ENCODE measurements at places on chromosomes 1 and 21. TPM values are rescaled to one million over a fixed set of nuclear protein-coding genes. Genes with fewer than 3 reads are reported as not detected.

DNA sequence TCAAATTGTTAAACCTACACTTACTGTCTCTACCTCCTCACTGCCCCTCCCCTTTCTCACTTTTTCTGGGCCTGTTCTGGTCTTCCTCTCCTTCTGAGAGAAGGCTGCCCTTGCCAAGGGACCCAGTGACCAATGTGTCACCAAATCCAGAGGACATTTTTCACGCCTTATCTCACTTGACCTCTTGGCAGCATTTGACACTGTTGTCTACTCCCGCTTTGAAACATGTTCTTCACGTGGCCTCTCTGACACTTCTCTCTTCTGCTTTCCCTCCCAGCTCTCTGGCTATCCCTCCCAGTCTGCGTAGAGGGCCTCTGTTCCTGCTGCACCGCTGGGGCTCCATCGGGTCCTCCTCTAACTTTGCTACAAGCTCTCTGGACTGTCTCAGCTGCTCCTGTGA lies 25.3 kb downstream of the KCNQ4 start:
- DNase-seq = no peak

- DNase-seq = peak; percentile 89
Observed at GRCh38 chr1:109161858-109162606, 48.1 kb downstream of the ELAPOR1 start.

The NBPF6 gene
- total RNA-seq = not detected

The CELF3 gene
- not detected for total RNA-seq

GRCh38 chr1:162008799-162009198 lies 14.9 kb downstream of the OLFML2B start:
- no peak for DNase-seq

DNA sequence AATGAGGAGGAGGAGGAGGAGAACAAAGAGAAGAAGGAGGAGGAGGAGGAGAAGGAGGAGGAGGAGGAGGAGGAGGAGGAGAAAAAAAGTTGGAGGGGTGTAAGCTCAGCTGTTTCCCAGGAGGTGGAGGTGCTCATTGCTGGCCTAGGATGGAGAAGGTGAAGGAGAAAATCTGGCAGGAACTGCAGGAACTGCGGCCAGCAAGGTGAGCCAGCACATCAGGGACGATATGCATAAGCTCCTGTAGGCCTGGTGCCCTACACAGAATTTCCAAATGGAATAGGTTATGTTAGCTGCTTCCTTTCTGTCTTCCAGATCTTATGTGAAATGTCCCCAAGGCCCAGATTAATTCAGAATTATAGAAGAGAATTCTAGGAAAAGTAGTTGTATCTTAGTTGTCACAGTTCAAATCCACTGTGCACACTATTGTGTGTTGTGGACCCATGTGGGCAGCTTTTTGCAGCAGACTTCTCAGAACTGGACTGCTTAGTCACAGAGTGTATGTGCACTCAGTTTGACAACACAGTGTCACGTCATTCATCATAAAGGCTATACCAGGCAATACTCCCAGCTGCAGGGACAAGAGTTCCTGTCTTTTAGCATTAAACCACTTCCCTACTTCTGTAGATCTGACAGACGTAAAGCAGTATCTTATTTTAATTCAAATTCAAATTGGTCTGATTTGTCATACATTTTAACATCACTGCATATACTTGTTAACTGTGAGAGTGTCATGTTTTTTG lies 303.7 kb downstream of the HLX start:
- no peak for DNase-seq

DNA sequence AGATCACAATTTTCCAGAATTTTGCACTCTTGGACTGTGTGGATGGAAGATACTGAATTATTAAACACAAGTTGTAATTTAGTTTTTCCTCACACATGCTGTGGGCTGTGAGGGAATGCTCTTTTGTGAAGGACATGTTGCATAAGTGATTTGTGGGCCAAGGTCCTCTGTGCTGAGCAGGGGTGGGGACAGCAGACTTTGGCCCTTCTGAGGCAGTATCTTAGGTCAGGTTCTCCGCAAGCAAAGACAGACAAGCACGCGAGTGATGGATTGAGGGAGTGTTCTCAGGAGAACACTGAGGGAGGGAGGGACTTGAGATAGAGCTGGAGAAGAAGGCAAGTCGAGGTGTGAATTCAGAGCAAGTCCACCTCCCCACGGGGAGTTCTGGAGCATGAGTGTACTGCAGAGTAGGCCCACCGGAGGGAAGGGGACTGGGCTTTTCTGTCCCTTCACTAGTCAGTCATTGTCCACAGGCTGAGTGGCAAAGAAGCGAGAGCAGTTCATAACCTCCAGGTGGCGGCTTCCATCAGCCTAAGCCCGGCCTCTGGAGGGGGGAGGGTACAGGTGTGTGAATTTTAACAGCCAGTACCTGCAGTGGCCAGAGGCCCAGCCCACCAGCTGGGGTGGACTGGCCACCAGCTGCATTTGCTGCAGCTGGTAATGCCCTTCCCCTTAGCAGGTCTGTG lies 19.1 kb upstream of the CD101 start:
- no peak for DNase-seq

The LRRIQ3 gene
- 1.8 TPM for total RNA-seq

The C8A gene
- total RNA-seq = not detected

GRCh38 chr1:26164861-26165842 lies 3.6 kb downstream of the C1orf232 start:
- peak; percentile 23 for DNase-seq

DNA sequence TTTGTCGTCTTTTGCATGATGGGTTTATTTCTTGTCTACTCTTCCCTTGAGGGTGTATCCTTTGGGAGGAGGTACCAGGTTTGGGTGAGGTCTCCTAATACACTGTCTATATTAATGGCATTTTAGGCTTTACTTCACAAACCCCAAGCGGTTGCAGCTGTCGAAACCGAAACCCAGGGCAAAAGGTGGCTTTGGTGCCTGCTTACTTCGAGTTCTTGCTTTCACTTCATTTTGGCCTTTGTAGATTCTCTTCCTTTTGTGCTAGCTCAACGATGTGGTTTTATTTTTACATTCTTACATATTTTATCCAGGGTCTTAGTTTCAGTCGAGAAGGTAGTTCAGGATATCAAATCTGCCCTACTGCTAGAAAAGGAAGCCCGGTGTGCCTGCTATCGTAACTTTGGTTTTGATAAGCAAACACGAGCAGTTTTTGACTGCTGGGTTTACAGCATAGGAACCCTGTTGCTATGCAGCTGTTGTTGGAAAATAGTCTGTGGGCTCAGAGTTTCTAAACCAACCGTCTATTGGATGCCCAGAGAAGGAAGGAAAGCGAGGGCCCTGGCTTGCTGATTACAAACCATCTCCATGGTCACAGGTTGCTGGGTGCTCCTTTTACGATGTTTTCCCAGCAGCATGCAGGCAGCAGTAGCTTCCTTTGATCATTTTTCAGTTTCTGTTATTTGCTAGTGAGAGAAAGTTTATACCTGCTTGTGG lies 9.8 kb upstream of the TSPAN2 start:
- peak; percentile 26 for DNase-seq

The NPPA gene
- total RNA-seq = not detected

The TIMM17A gene
- 87.3 TPM for total RNA-seq

DNA sequence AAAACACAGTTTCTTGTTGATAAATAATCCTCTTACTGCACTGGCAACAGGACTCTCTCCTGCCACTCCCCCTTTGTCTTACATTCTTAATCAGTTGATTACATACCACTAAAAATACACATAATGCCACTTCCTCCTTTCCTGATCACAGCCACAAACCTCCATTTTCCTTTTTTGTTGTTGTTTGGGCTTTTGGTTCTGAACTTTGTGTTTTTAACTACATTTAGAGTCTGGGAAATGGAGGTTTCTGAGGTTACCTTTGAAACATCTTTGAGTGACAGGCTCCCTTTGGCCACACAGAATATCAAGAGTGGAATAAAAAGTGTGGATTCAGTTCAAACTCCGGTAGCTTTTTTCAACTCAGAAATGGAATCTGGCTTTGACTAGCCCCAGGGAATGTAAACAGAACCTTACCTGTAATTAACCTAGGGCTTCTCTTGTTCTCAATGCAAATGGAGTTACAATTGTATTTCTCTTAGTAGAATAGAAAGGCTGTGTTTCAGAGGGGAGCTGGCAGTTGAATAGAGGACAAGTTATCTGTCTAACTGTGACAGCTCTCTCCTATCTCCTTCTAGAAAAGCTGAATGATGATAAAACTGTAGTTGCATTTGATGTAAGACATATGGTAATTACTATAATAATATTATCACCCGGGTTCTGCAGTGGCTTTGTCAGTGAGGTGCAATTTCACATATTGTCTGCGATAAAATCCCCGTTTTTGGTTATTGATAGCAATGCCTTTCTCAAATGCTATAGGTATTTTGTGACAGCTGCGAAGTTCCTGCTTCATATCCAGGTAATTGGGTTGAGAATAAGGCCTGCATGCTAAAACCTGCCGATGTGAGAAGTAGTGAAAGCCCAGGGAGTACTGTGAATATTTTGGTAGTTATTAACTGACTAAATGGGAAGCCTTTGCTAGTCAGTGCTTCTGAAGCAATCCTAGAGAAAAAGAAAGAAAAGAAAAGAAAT lies 66.9 kb downstream of the ST6GALNAC5 start:
- DNase-seq = no peak

GRCh38 chr1:43520100-43520778 lies 10.4 kb upstream of the PTPRF start:
- no peak for DNase-seq

DNA sequence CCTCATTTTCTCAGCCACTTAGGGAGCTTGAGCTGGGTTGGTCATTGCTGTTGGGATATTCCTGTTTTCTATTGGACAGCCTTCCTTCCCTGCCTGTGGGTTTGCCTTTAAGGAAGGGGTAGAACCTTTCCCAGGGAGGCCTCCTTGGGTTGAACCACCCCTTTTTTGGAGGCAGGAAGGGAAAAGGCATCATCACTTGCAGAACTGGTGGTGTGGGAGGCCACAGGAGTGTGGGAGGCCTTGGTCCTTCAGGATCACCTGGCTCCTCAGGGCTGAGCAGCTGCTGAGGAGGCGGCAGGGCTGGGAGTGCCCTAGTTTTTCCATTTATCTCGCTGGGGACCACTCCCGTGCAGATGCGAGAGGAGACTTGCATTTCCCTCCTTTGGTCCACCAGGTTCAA lies 667 bp upstream of the CYB561D1 start:
- DNase-seq = no peak

GRCh38 chr1:99669376-99669775 lies 23.5 kb downstream of the PALMD start:
- DNase-seq = no peak

The SPRR2F gene
- not detected for total RNA-seq

- DNase-seq = no peak
Observed at GRCh38 chr1:89927049-89927448, 67.9 kb upstream of the ZNF326 start.

GRCh38 chr1:242242983-242243382 lies 244.1 kb upstream of the MAP1LC3C start:
- no peak for DNase-seq

The EYA3 gene
- total RNA-seq = 14.4 TPM

The SHISAL2A gene
- not detected for total RNA-seq

- no peak for DNase-seq
Observed at GRCh38 chr1:27408151-27408550, 15.7 kb downstream of the GPR3 start.

DNA sequence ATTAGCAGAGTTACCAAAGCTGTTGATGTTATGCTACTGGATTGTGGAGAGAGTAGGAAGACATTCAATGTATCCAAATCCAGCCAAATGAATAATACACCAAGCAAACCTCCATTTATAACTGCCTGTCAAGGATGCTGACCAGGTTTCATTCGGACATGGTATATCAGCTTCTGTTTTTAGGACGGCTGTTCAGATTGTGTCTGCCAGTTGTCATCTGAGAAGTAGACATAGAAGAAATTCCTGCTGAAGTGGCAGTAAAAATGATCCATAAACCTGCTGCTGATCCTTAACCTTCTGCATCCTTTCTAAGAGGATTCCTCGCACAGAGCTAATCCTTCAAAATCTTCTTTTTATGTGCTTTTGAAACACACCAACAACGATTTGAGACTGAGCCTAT lies 663.6 kb upstream of the PLXNA2 start:
- DNase-seq = no peak

The LYPD8 gene
- not detected for total RNA-seq

The HOOK1 gene
- not detected for total RNA-seq

DNA sequence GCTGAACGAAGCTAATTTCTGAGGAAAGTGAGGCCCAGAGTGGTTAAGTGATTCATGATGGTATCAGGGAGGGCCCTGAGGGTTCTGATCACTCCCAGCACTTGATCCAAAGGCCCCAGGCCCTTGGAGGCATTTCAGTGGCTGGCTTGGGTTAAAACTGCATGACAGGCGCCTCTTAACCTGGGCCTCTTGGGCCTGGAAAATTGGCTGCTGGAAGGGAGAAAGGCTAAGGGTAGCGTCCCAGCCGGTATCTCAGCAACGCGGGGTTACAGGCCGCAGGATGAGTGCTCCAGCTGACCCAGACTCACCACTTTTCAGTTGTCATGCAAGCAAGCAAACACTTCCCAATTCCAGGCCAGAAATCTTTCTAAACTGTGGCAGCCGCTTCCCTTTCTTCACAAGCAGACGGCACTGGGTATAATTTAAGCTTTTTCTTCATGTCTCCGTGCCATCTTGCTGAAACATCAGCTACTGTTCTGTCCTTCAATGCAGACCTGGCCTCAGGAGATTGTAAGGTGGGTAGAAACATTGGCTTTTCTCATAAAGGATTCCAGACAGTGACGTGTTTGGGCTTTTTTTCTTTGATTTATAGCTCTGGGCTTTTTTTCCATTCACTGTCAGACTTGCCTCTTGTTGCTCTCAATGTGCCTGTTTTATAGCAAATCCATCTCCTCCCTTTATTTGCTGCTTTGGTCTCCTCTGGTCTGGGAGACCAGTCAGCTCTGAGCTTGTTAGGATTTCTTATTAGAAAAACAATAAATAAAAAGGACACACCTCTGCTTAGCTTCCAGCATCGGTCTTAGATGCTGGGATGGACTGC lies 229.1 kb downstream of the KCNJ6 start:
- DNase-seq = no peak

The KIRREL1 gene
- total RNA-seq = 64.7 TPM

- no peak for DNase-seq
Observed at GRCh38 chr1:238264951-238265350, 374.2 kb upstream of the ZP4 start.

DNA sequence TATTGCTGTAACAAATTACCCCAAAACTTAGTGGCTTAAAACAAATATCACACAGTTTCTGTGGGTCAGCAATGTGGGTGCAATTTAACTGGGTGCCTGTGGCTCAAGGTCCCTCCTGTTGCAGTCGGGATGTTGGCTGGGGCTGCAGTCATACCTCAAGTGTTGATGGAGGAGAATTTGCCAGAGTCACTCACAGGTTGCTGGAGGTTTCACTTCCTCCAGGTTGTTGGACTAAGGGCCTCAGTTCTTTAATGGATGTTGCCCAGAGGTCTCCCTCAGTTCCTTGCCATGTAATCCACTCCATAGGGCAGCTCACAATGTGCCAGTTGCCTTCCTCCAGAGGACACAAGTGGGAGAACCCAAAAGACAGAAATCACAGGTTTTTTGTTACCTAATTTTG lies 2.5 kb upstream of the TAF13 start:
- DNase-seq = no peak

GRCh38 chr1:214550013-214550856 lies 1.2 kb downstream of the PTPN14 start:
- DNase-seq = peak; percentile 62

The LAX1 gene
- total RNA-seq = not detected

The POFUT2 gene
- 18.8 TPM for total RNA-seq

All from IMR-90 (cell line).